NCI-H1092 (cell line): ENCODE measurements at places on chromosomes 3 and 15.

DNA sequence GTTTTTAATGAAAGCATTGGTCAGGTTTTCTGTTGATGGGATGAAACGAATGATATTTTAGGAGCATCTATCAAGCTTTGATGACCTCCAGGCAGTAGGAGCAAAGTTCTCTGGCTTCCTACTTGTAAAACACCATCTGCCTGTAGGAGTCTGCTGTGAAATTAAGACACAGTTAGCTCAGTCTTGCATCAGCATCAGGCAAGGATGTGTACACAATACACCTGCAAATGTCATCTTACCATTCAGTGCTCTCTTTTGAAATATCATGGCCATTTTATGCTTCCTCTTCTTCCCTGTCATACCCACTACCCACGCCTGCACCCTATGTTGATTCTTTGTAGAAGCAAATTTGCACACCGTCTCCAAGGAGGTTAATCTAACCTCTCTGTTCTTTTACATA lies 38.2 kb downstream of the B3GALNT1 start:
- DNase-seq: no peak

DNA sequence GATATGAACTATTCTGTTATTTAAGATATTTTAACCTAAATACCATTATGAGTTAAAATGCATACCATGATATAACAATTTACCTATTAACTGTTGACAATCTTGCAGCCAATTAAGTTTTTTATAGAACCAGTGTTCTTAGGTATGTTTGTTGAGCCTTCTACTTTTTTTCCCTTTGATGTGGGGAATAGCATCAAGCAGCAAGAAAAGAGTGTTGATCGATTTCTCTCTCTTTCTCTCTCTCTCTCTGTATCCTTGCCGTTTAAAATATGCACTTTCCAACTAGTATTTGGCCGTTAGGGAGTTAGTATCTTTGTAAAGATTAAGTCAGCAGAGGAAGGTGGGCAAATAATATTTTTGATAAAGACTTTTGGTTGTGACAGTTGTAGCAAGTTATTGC lies 5.9 kb downstream of the CHD2 start:
- no peak for DNase-seq

- DNase-seq: no peak
These were observed 107.8 kb upstream of the BCL6 start for GRCh38 chr3:187852842-187853730.

DNA sequence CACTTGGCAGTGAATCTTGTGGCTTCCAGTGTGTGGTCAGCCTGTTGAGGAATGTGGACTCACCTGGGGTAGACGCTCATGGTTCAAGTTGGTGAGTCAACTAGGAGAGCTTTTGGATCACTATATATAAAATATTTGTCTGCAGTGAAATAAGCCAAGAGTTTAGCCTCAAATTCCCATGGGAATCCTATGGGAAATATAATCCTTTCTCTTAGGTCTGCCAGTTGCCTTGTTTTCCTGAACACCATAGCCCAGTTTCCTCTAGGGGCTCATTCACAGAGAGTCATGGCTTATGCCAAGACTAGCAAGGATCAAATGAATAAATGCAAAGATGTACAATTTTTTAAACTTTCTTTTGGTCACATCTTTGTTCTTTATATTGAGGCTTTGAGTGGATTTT lies 100.1 kb upstream of the NPHP3 start:
- no peak for DNase-seq

- no peak for DNase-seq
These were observed 267.9 kb upstream of the THBS1 start for GRCh38 chr15:39312984-39313383.
